ENCODE measurements at places on chromosomes 2 and 18.

GRCh38 chr2:178282075-178282815 is 87.9 kb downstream of the OSBPL6 start:
- DNase-seq, result no peak

DNA sequence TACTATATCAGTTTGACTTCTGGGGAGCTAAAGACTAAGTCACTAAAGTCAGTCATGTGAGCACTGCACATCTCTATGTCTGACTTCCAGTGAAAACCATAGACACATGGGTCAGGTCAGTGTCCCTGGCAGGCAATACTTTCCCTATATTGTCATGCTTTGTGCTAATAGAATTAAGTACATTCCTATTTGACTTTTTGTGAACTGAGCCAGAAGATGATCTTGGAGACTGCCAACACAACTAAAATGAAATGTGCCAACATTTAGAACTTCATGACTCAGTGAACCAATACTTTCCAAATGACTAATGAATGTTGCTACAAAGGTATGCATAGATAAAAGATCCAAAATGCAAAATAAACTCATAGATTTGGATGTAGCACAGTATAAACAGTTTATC is 820.8 kb upstream of the FAM98A start:
- DNase-seq, result no peak

DNA sequence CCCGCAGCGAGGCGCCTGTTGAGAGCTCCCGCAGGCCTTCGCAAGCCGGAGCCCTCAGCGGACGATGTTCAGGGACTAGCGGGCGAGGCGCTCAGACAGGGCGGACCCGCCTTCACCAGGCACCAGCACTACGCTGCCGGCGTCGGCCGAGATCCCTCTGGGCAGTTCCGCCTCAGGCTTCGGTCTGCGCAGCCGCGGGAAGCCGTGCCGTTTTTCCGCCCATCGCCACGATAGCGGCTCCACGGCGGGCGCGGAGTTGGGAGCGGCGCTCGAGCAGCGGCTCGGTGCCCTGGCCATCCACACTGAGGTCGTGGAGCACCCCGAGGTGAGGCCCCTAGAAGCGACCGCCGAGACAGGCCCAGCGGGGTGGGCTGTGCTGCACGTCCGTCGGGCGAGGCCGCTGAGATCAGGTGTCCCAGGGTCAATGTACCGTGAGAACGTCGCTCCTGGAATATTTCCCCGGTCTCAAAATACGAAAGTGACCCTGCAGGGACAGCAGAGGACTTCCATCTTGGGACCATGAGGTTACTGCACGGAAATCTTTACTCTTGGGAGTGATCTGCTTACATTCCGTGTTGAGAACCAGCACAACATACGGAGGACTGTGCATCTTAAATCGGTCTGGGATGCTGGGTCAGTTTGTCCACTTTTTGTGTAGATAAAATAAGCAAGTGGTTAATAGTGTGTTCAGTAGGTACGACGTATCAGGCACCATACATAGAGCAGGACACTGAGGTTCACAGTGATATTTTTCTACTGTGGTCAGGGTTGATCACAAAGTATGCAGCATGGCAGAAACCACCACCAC is 13.3 kb upstream of the MTIF2 start:
- peak; percentile 76 for DNase-seq

DNA sequence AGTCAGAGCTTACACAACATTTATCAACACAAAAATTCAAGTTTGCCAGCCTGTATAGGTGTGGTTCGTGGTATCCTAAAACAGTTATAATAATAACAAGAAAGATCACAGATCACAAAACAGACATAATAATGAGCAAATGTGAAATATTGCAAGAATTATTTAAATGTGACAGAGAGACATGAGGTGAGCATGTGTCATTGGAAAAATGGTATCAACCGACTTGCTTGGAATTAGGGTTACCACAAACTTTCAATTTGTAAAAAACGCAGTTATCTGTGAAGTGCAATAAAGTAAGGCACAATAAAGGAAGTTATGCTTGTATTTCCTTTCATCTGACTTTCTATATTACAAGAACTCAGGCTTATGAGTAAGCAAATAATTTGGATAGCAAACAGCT is 116.8 kb downstream of the IKZF2 start:
- no peak for DNase-seq

All from stimulated activated CD4-positive, alpha-beta T cell treated with anti-CD3 and anti-CD28 coated beads, Interleukin-12 subunit alpha, Interleukin-12 subunit beta, amount 100 ng/mL, for 24 hours (primary cell).